NCI-H510A (cell line): ENCODE measurements at places on chromosomes 13 and 19.

- DNase-seq = no peak
Measured at GRCh38 chr13:28049880-28050875, 50.2 kb downstream of the FLT3 start.

- peak; percentile 39 for DNase-seq
Measured at GRCh38 chr19:17234911-17235299, 8.9 kb downstream of the OCEL1 start.

GRCh38 chr13:40420160-40420740, 246.2 kb downstream of the FOXO1 start:
- DNase-seq = no peak

- DNase-seq = peak; percentile 89
Measured at GRCh38 chr19:511101-511851, 4.0 kb downstream of the TPGS1 start.

GRCh38 chr19:17103177-17103576, 27.6 kb downstream of the MYO9B start:
- DNase-seq = no peak

DNA sequence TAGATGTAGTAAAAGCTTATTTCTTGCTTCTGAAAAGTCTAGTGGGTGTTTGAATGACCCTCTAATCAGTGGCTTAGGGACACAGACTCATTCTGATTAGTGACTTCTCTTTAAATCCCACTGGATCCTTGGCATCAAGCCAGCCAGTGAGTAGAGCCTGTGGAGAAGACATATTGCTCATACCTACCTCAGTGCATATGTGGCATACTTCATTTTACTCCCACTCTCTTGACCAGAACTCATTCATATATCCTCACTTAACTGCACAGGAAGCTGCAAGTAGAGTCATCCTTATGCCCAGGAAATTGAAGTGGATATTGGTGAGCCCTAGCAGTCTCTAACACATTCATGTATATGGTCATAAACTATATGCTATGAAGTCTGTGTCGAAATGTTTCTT, 148.3 kb downstream of the PDS5B start:
- no peak for DNase-seq

DNA sequence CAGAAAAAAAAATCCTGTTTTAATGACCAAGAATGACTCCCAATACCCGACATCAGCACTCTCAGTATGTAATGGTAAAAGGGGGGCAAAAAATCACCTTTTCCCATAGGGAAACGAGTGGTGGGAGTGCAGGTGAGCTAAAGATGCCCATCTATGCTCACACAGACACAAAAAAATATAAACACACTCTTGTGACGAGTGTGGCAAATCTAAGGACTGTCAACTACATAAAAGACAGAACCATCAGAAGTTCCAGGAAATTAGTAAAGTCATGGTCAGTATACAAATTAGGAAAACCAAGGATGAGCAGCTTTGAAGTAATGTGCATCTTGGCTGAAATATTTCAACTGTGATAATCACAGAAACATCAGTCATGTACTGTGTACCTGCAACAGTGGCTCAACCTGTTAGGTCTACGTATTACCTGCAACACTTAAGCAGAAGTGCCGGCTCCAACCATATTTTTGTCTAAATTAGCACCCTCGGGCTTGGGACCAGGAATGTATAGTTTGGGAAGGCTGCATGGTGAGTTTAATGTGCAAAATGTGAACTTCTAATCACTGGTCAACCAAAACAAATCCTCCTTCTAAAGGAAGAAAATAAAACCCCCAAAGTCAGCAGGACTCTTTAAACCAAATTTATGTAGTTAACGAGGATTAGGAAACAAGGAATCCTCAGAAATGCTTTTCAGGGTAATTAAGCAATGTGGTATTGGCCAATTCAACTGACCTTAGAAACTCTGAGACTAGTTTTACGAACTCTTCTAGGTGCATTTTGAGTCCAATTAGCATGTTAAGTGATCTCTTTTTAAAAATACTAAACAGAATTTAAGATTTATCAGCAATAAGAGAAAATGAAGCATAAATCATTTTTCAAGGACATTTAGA, 24.3 kb downstream of the ANKRD10 start:
- no peak for DNase-seq
